Stimulated activated CD8-positive, alpha-beta memory T cell treated with anti-CD3 and anti-CD28 coated beads, Interleukin-7, amount 100 ng/mL, for 1 hour (primary cell): ENCODE measurements at places on chromosomes 2 and 18.

GRCh38 chr2:175233135-175233719, 51.7 kb upstream of the ATP5MC3 start:
- no peak for DNase-seq

DNA sequence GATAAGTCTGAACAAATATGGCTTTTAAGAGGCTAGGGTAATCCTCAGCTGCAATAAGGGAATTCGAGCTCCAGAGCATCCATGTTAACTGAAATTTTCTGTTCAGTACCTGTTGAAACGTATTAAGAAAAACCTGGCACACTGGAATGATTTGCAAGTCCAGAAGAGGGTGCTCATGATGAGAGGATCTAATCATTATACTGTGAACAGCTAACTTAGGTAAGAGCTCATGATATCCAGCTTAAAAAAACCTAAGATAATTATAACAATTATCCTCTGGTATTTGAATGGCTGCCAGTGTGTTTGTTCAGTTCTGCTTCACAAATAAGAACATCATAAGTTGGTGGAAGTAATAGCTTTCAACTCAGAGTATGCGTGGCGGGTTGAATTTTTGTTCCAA, 1118.3 kb upstream of the DDX18 start:
- no peak for DNase-seq

DNA sequence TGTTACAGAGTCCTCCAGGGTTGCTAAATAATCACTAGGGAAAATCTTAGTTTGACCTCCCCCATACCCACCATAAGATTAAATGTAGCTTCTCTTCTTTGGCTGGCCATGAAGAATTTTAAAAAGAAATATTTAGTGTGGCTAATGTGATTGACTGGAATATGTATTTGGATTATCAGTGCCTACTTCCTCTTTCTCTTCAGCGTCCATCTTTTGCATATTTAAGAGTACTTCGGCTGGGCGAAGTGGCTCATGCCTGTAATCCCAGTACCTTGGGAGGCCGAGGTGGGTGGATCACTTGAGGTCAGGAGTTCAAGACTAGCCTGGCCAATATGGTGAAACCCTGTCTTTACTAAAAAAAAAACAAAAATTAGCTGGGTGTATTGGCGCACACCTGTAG, 28.8 kb downstream of the ADAM23 start:
- DNase-seq: no peak

GRCh38 chr2:179239195-179239594, 25.4 kb downstream of the SESTD1 start:
- DNase-seq: no peak

- no peak for DNase-seq
Measured at GRCh38 chr2:31020713-31021112, 117.5 kb downstream of the GALNT14 start.

GRCh38 chr2:8558096-8558495, 123.8 kb upstream of the ID2 start:
- no peak for DNase-seq

- no peak for DNase-seq
Measured at GRCh38 chr2:133489146-133489545, 79.1 kb downstream of the NCKAP5 start.

- DNase-seq: no peak
Measured at GRCh38 chr2:114762986-114763385, 320.5 kb downstream of the DPP10 start.

DNA sequence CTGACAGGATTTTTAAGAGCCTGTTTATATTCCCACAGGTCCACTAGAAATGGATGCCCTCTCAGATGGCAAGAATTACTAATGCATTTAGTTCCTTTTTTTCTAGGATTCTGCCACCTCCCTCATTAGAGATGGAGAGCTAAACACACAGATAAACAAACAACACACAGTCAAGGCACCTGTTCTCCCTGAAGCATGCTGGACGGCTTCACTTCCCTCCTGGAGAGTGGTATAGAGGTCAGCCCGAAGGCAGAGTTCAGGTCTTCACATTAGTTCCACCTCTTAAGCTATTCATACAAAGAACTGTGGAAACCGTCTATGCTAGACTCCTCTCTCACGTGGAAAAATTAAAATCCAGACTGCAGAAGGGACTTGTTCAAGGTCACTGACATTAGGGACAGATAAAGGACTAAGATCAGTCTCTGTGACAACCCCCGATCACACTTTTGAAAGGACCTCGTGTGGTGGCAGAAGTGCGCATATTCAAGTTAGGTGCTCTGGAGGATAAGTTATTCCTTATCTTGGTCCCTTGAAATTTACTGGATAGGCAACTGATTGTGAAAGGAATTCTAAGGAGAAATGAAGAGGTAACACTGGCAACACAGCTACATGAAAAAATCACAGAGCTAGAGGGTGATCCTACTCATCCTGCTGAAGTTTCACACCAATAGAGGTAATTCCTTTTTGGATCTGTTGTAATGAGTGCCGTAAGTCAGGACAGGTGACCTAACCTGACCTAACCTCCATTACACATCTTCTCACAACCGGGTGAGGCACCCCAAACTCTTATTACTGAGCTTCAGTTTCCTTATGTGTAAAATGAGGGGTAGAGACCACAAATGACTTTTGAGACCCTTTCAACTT, 75.1 kb downstream of the SPRED2 start:
- DNase-seq: no peak
